ENCODE measurements at places on chromosomes 2 and 18.

DNA sequence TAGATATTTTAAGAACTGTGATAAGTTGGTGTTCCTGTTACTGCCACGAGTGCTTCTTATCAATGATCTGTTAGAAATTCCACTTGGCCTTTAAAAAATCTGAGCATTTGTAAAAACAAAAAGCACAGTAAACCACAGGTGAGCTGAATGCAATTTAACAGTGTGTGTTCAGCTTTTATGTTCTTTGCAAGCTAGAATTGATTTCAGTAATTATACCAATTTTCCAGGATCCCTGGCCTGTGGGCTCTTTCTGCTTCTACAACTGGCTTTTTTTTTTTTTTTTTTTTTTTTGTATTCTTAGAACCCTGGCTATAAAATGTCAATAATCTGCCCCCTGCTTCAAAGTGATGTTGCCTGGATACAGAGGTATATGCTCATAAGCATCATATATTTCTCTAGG, 548.5 kb upstream of the SLC8A1 start:
- no peak for DNase-seq

- no peak for DNase-seq
Measured at GRCh38 chr2:214005337-214005736, 405.5 kb upstream of the VWC2L start.

- no peak for DNase-seq
Measured at GRCh38 chr2:72759755-72760154, 66.1 kb downstream of the EXOC6B start.

GRCh38 chr18:79738581-79739439, 58.9 kb upstream of the KCNG2 start:
- DNase-seq = peak; percentile 29

DNA sequence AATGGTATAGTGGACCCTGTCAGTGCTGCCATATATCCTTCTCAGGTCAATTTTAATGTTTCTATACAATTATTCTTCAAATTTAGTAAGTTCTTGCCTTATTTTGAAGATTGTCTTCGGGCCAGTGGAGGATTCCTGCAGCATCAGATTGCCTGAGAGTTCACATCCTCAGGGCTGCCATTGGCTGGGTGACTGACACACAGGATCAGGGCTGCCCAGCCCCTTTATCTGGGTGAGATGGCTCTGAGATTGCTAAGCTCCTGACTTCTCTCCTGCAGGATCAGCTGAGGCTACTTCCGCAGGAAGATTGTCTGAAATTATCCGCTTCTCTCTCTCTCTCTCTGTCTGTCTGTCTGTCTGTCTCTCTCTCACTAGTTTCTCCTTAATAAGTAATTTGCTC, 567.4 kb downstream of the TSN start:
- DNase-seq = no peak

All from RWPE2 (cell line).